T-helper 17 cell (primary cell): ENCODE measurements at places on chromosomes 2 and 18.

- no peak overlapping the region for H3K27ac ChIP-seq
Measured at GRCh38 chr2:27082773-27083409, 3.7 kb upstream of the KHK start.

- no peaks in the 10 kb centered on the region for H3K27me3 ChIP-seq
- peaks cover 2% of the 10 kb centered on the region for H3K36me3 ChIP-seq
- H3K4me3 ChIP-seq: no peak overlapping the region
- peak overlapping the region; percentile 89 for H3K27ac ChIP-seq
- peaks cover 21% of the 10 kb centered on the region for H3K4me1 ChIP-seq
Measured at GRCh38 chr2:28247290-28247689, 145.4 kb upstream of the FOSL2 start.

GRCh38 chr18:23871410-23871809 is 143.1 kb upstream of the TTC39C start:
- H3K4me3 ChIP-seq: peak overlapping the region; percentile 84
- H3K4me1 ChIP-seq: peaks cover 30% of the 10 kb centered on the region
- no peaks in the 10 kb centered on the region for H3K27me3 ChIP-seq
- DNase-seq: peak; percentile 52
- H3K36me3 ChIP-seq: no peaks in the 10 kb centered on the region
- H3K27ac ChIP-seq: peak overlapping the region; percentile 97

GRCh38 chr2:164023896-164024295 is 288.1 kb upstream of the FIGN start:
- H3K36me3 ChIP-seq: no peaks in the 10 kb centered on the region
- H3K27ac ChIP-seq: no peak overlapping the region

DNA sequence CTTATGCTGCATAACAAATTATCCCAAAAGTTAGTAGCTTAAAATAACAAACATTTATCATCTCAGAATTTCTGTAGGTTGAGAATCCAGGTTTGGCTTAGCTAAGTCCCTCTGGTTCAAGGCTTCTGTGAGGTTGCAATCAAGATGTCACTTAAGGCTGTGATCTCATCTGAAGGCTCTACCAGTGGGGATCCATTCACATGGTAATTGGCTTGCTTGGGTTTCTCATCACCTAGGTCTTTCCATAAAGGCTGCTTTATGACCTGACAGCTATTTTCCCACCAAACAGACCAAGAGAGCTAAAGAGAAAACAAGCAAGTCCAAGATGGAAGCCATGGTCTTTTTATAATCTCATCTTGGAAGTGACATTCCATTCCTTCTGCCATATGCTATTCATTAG is 137.3 kb downstream of the DTNA start:
- no peak for DNase-seq
- no peak overlapping the region for H3K4me3 ChIP-seq
- no peak overlapping the region for H3K27ac ChIP-seq
- peaks cover 19% of the 10 kb centered on the region for H3K27me3 ChIP-seq

DNA sequence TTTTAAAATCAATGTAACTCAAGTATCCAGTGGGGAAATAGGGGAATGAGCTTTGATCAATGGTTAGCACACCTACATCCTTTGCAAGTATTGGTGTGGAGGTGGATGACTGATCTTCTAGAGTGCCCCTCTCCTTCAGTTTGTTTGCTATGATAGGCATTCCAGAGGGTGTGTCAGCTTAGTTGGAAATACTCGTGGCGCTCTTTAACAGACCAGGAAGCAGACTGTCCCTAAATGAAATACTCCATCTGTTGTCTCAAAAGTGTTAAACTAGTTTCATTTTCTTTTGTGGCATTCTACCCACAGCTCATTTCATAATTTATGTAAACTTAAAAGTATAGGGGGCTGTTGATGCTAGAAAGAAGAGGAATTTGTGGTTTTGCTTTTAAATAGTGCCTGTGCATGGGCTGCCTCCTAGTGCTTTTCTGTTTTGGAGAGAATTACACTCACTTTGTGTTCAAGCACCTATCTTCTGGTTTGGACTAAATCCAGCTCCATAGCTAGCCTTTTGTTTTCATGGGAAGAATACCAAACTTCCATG is 66.2 kb downstream of the STAT1 start:
- H3K27ac ChIP-seq: no peak overlapping the region
- H3K4me3 ChIP-seq: peak overlapping the region; percentile 31
- no peak for DNase-seq
- no peaks in the 10 kb centered on the region for H3K36me3 ChIP-seq
- peaks cover 19% of the 10 kb centered on the region for H3K4me1 ChIP-seq
- H3K27me3 ChIP-seq: no peaks in the 10 kb centered on the region

- H3K36me3 ChIP-seq: peaks cover 9% of the 10 kb centered on the region
- no peaks in the 10 kb centered on the region for H3K27me3 ChIP-seq
- no peak overlapping the region for H3K4me3 ChIP-seq
- no peak overlapping the region for H3K27ac ChIP-seq
- peaks cover 7% of the 10 kb centered on the region for H3K4me1 ChIP-seq
Measured at GRCh38 chr2:15195813-15196212, 365.3 kb downstream of the NBAS start.

- H3K4me1 ChIP-seq: peaks cover 7% of the 10 kb centered on the region
- DNase-seq: no peak
- H3K27me3 ChIP-seq: no peaks in the 10 kb centered on the region
- H3K36me3 ChIP-seq: peaks cover 10% of the 10 kb centered on the region
Measured at GRCh38 chr2:39743269-39743776, 35.7 kb downstream of the THUMPD2 start.

GRCh38 chr2:71617266-71617665 is 163.9 kb downstream of the DYSF start:
- H3K27me3 ChIP-seq: peaks cover 18% of the 10 kb centered on the region
- H3K4me1 ChIP-seq: no peaks in the 10 kb centered on the region
- no peak overlapping the region for H3K4me3 ChIP-seq
- no peak overlapping the region for H3K27ac ChIP-seq

DNA sequence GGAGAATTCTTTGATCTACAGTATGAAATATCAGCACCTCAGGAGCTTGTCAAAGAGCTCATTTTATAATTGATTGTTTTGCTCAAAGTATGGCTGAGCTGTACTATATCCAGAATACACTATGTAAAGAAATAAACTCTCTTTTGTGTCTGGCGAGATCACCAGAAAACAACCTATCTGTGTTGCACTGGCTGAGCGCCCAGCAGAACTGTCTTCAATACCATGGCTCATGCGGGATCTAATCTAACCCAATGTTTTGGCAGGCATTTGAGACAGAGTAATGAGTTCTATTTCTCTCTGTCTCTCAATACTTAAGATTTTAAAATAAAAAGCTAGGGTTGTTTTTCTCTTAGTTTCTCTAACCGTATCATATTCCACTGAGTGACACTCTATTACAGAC is 192.4 kb downstream of the L3MBTL4 start:
- no peaks in the 10 kb centered on the region for H3K27me3 ChIP-seq
- no peak overlapping the region for H3K4me3 ChIP-seq
- no peaks in the 10 kb centered on the region for H3K4me1 ChIP-seq
- no peak overlapping the region for H3K27ac ChIP-seq
- no peak for DNase-seq
- no peaks in the 10 kb centered on the region for H3K36me3 ChIP-seq

GRCh38 chr2:148493822-148494563 is 150.6 kb upstream of the EPC2 start:
- H3K4me3 ChIP-seq: no peak overlapping the region
- H3K36me3 ChIP-seq: peaks cover 5% of the 10 kb centered on the region
- no peak overlapping the region for H3K27ac ChIP-seq

DNA sequence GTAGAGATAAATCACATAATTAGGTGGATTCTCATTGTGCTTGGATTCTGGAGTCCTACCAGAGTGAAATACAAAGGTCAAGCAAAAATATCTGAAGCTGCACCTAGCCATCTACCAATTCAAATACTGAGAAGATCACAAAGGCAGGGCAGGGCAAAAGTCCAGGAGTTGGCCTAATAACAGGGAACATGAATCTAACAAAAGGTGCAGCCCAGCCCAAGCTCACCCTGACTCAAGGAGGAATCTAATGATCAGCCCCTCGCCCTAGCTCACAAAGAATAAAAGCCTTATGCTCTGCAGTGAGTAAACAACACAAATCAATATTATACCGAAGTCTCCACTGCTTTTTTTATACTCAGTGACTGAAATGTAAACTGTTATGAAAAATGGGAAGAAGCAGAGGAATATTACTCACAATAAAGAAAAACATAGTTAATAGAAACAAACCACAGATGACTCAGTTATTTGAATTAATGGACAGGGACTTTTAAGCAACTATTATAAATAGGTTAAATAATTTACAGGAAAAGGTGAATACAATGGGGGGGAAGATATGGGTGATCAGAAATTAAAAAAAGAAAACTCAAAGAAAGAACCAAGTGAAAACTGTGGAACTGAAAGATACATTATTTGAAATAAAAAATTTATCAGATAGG is 49.5 kb downstream of the ANTXR1 start:
- H3K36me3 ChIP-seq: peaks cover 3% of the 10 kb centered on the region
- H3K4me1 ChIP-seq: no peaks in the 10 kb centered on the region
- peaks cover 56% of the 10 kb centered on the region for H3K27me3 ChIP-seq
- no peak overlapping the region for H3K4me3 ChIP-seq
- DNase-seq: no peak

DNA sequence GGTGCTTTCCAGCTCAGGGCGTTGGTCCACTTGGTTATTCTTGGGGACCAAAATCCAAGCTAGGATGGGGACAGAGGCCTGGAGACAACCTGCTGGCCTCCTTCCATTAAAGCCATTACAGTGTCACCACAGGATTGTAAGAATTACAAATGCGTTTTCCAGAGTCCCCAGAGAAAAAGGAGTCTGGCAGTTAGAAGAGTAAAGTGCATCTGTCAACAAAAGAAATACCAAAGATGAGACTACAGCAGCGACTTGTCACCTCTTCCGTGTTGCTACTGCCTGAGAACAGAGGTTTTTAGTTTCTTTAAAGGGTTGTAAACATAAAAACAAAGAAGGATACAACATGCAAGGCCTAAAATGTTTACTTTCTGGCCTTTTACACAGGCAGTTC is 235.7 kb downstream of the AGAP1 start:
- peaks cover 11% of the 10 kb centered on the region for H3K4me1 ChIP-seq
- peaks cover 4% of the 10 kb centered on the region for H3K36me3 ChIP-seq

GRCh38 chr2:119826370-119826961 is 66.7 kb downstream of the PTPN4 start:
- DNase-seq: no peak
- no peaks in the 10 kb centered on the region for H3K36me3 ChIP-seq
- H3K27me3 ChIP-seq: no peaks in the 10 kb centered on the region
- H3K4me3 ChIP-seq: no peak overlapping the region
- H3K4me1 ChIP-seq: peaks cover 34% of the 10 kb centered on the region

DNA sequence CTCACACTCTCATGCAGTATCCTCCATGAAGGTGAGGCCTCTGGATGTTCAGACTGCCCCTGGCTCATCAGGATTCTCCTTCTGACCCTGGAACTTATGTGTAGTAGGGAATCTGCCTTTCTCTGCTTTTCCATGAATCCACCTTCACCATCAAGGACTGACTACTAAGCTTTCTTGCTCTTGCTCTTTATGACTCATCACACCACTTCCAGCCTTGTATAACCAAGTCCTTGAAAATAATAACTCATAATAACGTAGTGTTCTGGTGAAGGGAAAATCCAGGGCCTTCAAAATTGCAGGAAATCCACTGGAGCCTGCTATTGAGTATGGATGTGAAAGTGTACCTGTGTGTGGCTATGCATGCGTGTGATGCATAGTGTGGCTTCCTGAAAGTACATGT is 11.3 kb upstream of the KCNS3 start:
- peaks cover 33% of the 10 kb centered on the region for H3K27me3 ChIP-seq
- no peak overlapping the region for H3K27ac ChIP-seq
- no peaks in the 10 kb centered on the region for H3K36me3 ChIP-seq
- no peaks in the 10 kb centered on the region for H3K4me1 ChIP-seq
- H3K4me3 ChIP-seq: no peak overlapping the region
- DNase-seq: no peak

DNA sequence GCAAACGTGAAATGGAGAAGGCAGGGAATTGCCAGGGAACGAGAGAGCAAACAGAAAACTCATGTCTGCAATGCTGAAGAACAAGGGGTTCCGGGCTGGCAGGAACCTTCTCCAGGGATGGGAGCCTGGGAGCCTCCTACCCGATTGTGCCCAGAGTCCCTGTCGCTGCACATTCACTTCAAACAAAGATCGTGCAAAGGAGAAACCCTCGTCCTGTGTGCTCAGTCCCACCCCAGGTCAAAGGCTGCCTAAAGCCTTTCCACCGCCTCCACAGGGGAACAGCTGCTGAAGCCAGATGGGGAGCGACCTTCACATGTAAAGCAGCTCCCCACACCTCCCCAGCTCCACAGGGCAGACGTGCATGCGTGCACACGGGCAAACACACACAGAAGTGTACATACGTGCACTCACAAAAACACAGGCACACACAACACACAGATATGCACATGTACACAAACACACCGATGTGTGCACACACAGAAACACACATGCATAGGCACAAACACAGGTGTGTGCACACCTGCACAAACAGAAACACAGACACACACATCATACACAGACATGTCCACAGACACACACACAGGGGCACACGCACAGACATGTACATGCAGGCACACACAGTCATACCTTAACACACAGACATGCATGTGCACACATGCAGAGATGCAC is 460.1 kb upstream of the SALL3 start:
- H3K27ac ChIP-seq: no peak overlapping the region
- DNase-seq: no peak
- H3K27me3 ChIP-seq: no peaks in the 10 kb centered on the region
- no peak overlapping the region for H3K4me3 ChIP-seq
- no peaks in the 10 kb centered on the region for H3K4me1 ChIP-seq

DNA sequence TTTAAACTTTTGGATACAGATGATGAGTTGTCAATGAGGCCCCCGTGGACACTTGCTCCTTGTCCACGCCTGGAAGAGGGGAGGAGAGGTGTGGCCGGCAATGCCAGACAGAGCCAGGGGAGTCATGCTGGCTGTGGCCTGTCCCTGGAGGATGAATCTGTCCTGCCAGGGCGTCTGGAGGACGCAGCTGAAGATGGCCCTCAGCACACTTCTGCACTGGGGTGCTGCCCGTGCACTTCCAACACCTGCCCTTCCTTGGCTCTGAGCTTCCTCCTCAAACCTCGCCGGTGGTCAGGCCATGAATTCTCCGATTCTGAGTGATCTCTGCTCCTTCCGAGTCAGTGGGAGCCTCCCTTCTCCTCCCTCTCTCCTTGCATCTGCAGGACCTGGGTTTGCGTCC is 56.4 kb downstream of the KCNF1 start:
- peaks cover 90% of the 10 kb centered on the region for H3K27me3 ChIP-seq
- H3K4me1 ChIP-seq: peaks cover 2% of the 10 kb centered on the region
- no peaks in the 10 kb centered on the region for H3K36me3 ChIP-seq
- no peak overlapping the region for H3K27ac ChIP-seq

- H3K27me3 ChIP-seq: no peaks in the 10 kb centered on the region
- DNase-seq: no peak
- H3K27ac ChIP-seq: no peak overlapping the region
- no peaks in the 10 kb centered on the region for H3K4me1 ChIP-seq
Measured at GRCh38 chr18:7272311-7273049, 41.6 kb downstream of the LRRC30 start.

GRCh38 chr2:55901322-55901721 is 22.3 kb downstream of the EFEMP1 start:
- peaks cover 5% of the 10 kb centered on the region for H3K27me3 ChIP-seq
- DNase-seq: no peak
- H3K27ac ChIP-seq: no peak overlapping the region
- no peaks in the 10 kb centered on the region for H3K36me3 ChIP-seq
- H3K4me3 ChIP-seq: no peak overlapping the region
- H3K4me1 ChIP-seq: no peaks in the 10 kb centered on the region

- no peak overlapping the region for H3K4me3 ChIP-seq
- no peaks in the 10 kb centered on the region for H3K27me3 ChIP-seq
- no peaks in the 10 kb centered on the region for H3K36me3 ChIP-seq
- no peak for DNase-seq
- no peaks in the 10 kb centered on the region for H3K4me1 ChIP-seq
Measured at GRCh38 chr2:179454443-179455171, 190.0 kb upstream of the SESTD1 start.
